ENCODE measurements at places on chromosomes 3 and 15.

- no peak for DNase-seq
These were observed 370.3 kb upstream of the TPM1 start for GRCh38 chr15:62672268-62672667.

GRCh38 chr3:69368129-69368741, 17.7 kb downstream of the FRMD4B start:
- DNase-seq = no peak

DNA sequence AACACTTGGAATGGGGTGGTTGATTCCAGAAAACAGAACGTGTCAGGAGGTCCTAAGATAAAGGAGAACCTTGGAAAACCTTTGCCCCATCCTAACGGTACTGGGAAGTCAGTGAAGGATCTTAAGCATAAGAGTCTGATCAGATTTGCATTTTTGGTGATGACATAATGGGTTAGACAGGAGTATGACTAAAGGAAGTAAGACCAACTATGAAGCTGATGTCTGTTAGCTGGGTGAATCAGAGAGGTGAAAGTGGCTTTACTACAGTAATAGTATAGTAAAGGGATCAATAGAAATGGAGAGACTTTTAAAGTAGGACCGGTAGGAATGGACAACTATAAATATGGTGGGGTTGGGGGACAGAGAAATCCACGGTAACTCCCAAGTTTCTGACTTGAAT, 12.6 kb downstream of the GTF2A2 start:
- no peak for DNase-seq

- DNase-seq = peak; percentile 94
These were observed 176.9 kb upstream of the LMCD1 start for GRCh38 chr3:8324747-8325146.

GRCh38 chr15:53759411-53759931, at the start of gene WDR72:
TSS of gene WDR72 (minus strand) at chr15:53759663. CDS start at chr15:53733149, 26,514 bp downstream.
- DNase-seq = no peak

DNA sequence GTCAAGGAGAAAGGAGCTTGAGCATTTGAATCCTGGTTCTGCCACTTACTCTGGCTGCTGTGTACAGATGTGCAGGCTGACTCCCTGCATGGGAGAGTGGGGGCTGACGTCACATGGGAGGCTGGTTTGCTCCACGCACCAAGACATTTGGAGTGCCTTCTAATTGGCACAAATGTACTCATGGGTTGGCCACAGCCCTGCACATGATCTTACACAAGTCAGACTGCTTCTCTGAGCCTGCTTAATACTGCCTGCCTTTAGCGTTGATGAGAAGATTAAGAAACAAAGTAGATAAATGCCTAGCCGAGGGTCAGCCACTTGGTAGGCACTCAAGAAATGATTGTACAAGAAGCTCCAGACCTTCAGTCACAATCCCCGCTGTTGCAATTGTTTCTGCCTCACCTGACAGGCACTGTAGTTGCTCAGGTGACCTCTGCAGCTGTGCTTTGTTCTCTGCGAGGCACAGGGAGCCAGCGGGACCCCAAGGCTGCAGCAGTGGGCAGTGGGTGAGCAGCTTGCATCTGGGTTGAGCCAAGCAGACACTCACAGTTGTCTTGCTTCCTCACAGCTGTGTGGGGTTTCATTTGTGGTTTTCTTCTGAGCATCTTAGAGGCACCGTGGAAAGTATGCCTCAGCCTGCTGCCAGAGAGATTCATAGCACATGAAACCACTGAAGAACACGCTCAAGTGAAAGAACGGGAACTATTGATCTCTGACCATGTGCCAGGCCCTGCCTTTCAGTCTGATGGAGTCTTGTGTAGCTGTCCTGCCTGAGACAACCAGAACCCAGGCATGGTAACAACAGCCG, 33.1 kb downstream of the GRK7 start:
- peak; percentile 47 for DNase-seq

DNA sequence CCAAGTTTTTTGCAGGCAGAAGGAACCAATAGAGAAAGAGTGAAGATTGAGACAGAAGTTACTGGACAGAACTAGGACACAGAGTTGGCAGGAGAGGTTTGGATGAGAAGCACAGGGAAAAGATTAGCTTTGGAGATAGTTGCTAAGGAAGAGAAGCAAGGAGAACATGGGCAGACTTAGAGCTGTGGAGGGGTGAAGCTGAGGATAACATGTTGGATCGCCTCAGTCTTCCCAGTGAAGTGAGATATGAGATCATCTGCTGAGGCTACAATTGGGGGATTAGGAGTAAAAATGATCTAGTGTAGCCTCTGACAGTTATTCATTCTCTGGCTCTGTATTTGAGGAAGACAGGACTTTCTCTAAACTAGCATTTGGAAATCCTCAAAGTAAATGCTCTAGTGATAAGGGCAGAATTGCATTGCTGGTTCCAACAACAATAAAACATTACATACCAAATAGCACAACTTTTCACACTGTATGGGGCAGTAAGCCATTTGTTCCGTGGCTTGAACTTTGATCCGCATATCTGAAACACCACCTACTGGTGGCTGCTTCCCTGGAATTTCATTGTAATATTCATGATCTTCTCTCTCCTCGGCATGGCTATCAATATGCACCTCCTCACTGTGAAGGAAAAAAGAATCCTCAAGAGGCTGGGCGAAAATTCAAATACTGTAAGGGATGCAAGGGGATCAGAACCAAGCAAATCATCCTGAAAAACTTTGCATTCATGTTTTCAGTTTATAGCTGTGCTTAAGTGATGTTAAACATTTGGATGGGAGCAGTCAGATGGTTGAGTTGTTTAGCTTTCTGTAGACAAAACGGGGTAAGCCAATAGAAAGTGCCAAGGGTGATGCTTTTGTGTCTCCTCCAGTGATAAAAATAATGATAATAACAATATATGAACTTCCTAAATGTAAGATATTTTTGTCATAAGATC, 22.2 kb upstream of the EID1 start:
- DNase-seq = peak; percentile 78

GRCh38 chr3:45178183-45179023, 32.2 kb upstream of the CDCP1 start:
- no peak for DNase-seq

GRCh38 chr3:129345971-129346370, 67.3 kb downstream of the HMCES start:
- no peak for DNase-seq

DNA sequence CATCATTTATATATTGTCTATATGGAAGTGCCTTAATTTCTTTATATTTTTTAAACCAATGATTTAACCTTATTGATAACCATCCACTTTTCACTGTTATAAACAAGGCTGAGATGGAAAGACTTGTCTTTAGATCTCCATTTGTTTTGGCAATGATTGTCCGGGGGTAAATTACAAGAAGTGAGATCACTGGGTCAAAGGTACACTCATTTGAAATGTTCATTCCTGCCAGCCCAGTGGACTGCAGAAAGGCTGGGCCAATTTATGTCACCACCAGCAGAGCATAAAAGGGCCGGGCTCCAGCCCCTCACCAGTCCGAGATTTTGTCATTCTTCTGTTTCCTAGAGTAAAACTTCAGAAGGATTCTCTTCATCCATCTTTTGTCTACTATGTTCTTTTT, 93.6 kb upstream of the NEO1 start:
- no peak for DNase-seq

DNA sequence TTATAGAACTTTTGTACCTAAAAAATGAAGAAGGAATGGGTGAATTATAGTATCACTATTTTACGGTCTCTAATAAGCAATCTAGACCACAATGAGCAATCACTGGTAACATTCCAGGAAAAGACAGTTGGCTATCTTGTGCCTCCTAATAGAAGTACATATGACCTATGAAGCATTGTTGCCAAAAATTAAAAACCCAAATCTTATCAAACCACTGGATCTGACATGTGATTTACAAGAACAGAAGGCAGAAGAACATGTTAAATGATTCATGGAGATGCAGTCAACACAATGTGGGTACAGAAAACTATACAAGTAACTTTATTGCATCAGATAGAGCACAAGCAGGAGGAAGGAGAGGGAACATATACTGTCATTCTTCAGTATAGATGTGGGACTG, 14.5 kb upstream of the HYKK start:
- DNase-seq = peak; percentile 81

GRCh38 chr3:121111914-121112612, 204.1 kb downstream of the STXBP5L start:
- DNase-seq = peak; percentile 4

GRCh38 chr3:59289831-59290230, 240.0 kb upstream of the CFAP20DC start:
- no peak for DNase-seq

- peak; percentile 26 for DNase-seq
These were observed 238.6 kb upstream of the CHRM5 start for GRCh38 chr15:33729653-33730052.

DNA sequence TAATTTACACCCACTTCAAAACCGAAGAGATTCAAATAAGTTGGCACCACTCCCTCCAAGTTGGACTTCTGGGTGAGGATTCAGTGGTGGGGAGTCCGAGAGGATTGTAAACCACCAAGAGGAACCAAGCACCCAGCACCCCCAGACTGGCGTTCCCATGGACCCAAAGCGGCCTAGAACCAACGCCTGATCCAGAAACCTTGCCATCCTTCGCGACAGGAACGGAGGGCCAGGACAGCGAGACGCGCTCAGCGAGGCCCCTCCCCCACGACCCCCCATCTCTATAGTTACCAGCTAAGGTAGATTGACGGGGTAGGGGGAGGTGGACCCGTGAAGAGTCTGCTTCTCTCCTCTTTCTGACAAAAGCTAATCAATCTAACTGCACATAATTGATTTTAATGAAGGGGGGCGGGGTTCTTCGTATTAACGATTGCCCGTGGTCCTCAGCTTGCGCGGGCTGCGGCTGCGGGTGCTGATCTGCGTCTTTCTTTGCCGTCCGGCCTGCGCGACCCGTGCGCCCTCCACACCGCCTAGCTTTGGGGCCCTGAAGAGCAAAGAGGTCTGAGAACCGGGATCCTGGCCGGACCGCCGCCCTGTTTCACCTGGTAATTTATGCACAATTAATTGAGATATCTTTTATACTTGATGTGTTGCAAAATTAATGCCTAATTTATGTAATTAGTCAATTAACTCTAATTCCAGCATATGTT, 10.9 kb upstream of the FOXB1 start:
- DNase-seq = no peak

DNA sequence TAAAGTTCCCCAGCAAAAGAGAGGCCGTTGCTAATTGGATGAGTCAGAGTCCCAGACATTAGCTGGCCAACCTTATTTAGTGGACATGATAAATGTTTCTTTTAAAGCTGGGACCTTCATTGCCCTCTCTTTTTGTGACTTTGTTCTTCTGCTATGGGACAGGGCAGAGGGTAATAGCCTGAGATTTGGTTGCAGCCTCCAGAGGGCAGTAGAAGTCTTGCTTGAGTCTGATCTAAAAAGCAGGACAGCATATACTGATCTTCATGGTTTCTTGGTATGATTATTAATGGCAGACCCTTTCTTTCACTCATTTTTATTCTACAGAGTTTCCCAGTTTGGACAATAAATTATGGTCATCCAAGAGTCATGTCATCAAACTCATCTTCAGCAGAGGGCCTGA, 25.1 kb upstream of the ZKSCAN7 start:
- DNase-seq = peak; percentile 12

DNA sequence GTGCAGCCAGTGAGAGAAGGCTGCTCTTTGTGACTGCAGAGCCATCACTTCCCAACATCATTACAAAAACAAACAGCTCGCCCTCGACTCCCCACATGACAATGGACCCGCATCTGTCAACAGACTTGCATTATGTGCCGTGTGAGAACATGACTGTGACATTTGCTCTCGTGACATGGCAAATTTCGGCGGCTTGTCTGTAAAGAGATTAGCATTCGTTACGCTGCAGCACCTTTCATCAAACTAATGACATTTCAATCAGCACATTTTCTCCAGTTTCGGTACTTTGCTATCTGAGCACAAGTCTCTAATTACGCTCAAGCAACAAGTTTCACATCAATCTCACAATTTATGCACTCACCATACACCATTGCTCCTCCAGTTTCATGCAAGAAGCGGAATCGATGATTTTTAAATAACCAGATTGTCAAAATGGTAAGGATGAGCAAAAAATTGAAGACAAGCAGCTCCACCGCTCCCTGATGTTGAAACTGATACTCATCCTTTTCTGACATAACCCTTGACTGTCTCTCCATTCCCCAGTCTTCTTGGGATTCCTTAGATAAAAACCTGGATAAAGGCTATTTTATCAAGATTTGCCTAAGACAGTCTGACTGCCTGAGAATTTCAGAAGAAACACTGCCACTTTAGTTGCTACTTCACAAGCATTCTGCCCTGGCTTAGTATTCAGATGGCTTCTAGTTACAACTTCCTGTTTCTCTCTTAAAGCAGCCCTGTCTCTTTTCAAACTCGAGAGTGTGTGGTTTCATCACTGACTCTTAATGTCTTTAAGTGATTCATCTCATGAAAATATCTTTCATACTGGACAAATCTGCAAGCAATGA, at the start of gene SLC9A9:
SLC9A9 (minus strand) TSS at position 682 of the 845 bp plus-strand sequence; CDS start at position 536, 146 bp downstream.
- peak; percentile 74 for DNase-seq

GRCh38 chr3:115022199-115022598, 124.9 kb downstream of the ZBTB20 start:
- DNase-seq = no peak

- peak; percentile 1 for DNase-seq
These were observed 557.8 kb upstream of the CFAP20DC start for GRCh38 chr3:59607656-59608055.

DNA sequence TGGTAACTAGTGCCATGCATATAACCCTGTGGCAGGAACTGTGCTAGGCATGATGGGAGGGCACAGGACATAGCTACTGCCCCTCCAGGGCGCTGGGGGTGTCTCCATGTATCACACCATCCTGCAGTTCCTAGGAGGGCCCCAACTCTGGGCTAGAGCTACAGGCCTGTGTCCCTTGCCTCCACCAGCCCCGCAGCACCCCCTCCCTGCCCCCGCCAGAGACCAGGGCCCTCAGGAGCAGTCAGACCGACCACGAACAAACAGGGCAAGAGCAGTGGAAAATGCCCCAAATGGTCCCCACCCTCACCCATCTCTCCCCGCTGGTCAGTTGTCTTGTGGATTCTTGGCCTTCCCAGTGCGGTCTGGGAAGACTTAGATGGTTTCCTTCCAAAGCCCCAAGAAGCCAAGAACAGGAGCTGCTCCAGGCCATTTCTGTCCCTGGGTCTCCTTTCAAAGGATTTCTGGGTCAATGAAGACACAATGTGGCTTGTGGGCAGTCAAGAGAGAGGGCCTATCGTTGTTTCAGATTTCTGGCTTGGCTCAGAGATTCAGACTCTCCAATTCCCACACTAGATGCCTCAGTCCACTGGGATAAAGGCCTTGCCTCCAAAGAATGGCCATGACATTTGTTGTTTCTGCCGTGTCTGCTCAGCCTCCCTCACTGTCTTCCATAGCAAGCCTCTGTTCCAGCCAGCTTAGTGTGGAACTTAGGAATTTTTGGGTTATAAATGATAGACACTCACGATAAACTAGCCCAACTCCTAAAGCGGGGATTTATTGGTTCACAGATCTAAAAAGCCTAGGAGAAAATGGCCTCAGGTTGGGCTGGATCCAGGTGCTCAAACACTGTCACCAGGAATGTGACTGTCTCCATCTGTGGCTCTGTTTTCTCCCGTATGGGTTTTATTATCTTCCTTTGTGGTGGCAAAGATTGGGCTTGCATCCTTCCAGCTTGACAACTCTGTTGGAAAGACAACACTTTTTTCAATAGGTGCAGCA, 80.6 kb downstream of the LSM3 start:
- DNase-seq = no peak

All from OCI-M1 (cell line).